ENCODE measurements at places on chromosomes 1 and 21.

- no peak for DNase-seq
Observed at GRCh38 chr1:245589316-245589715, 434.5 kb downstream of the KIF26B start.

DNA sequence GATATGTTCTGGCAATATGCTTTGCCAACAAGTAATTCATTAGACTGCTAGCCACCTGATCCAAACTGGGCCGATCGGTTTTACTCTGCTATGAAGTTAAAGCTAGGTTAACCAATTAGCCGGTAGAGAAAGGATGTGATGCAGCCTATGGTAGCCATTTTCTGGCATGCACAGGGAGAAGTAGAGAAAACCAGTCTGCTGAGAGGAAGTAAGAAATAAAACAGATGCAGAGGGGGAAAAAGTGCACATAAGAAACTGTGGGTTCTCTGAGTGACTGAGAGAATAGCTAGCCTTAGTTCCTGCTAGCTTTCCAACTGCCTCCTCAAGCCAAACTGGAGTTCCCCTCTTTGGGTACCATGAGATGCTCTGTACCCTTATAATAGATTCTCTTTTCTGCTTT lies 52.8 kb downstream of the ARID4B start:
- DNase-seq, result no peak

GRCh38 chr1:2373551-2374251 lies 17.7 kb downstream of the MORN1 start:
- DNase-seq, result no peak

DNA sequence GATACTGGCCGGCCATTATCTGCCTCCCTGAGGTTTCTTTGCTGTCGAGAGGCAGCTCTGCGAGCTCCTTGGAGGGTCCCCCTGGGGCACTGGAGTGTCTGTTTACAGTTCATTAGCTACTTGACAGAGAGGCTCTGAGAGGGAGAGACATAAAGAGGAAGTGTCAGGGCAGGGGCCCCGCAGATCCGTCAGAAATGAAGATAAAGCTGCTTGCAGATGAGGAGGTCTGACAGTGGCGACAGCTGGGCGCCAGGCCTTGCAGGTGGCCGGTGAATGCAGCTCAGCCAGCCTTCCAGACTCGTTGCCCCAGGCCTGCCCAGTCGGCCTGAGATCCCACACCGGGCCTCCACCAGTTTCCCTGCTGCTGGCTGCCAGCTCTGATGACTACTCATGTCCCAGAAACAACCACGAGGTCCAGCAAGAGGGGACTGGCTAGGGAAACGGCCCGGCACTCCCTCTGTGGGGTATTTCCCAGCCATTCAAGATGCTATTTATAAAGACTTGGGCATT lies 84.7 kb downstream of the DISP3 start:
- DNase-seq, result no peak

GRCh38 chr1:153616917-153617311 lies 789 bp upstream of the S100A14 start:
- DNase-seq, result no peak

- no peak for DNase-seq
Observed at GRCh38 chr1:70146488-70146887, 58.9 kb downstream of the LRRC40 start.

- DNase-seq, result no peak
Observed at GRCh38 chr1:210822932-210823331, 311.0 kb downstream of the KCNH1 start.

DNA sequence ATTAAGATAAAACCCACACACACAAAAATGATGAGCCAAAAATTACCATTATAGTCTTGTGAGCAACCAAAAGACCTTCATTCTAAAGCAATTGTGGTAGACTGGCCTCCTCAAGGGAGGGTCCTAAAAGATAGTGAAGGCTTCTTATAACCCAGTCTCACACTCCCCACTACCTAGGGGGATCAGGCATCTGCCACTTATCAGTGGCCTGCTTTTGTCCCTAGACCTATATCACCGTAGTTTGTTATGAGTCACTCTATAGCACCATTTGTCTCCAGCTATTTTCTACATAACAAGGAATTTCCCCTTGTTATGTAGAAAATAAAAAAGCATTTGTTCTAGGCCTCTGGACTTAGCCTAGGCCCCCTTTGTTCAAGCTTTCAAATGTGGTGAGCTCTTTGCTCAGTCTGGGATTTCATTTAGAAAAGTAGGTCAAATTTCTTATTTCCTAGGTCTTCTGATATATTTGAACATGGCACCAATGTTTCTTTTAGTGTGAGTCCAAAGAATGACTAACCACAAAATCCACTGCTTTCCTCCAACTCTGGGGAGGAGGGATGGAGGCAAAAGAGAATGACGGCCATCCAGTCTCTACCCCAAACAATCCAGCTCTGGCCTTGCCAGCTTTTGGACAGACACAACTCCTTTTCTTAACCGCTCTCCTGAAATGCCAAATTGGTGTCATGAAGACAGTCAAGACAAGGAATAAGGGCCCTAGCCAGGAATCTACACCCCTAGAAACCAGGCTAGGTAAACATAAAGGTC lies 8.9 kb downstream of the ADAR start:
- no peak for DNase-seq

DNA sequence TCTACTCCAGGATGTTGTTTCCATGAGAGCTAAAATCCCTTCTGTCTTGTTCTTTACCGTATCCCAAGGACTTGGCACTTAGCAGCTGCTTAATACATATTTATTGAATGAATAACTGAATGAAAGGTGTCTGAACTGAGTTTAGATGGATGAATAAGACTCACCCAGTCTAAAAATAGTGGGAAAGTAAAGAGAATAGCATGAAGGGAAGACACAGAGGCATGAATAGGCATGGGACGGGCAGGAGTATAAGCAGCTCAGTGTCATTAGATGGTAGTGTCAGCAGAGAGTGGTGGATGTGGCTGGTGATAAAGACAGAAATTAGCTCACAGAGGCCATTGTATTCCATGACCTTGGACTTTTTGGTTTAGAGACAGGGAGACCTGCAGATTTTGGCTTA lies 9.2 kb downstream of the IL12RB2 start:
- no peak for DNase-seq

GRCh38 chr1:154191990-154192461 lies at the start of gene TPM3:
TPM3 (minus strand) TSS chr1:154192100; CDS start chr1:154192018, 82 bp downstream.
- no peak for DNase-seq

- DNase-seq, result no peak
Observed at GRCh38 chr21:28592205-28592865, 400.3 kb downstream of the LTN1 start.

DNA sequence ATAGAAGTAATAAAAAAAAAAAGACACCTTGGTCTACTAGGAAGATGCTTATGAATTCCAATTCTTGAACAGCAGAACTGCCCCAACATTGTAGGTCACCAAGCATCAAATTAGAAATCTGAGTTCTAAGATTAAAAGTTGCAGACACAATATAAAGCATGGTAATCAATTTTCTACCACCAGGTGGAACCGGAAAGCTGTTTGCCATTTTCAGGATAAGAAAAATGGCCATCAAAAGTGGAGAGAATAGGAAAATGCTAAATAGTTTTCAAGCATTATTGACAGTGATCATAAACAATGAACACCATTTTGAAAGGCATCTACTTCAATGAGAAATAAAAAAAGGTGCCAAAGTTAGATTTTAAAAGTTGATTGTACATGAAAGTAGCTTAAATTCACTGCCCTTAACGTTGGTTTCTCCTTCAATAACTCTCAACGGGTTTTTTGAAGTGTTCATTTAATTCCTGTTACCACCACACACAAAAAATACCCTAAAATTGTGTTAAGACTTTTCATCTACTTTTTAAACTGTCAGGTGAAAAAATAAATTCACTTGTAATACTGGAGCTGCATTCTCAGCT lies 252.9 kb downstream of the KCNT2 start:
- no peak for DNase-seq

DNA sequence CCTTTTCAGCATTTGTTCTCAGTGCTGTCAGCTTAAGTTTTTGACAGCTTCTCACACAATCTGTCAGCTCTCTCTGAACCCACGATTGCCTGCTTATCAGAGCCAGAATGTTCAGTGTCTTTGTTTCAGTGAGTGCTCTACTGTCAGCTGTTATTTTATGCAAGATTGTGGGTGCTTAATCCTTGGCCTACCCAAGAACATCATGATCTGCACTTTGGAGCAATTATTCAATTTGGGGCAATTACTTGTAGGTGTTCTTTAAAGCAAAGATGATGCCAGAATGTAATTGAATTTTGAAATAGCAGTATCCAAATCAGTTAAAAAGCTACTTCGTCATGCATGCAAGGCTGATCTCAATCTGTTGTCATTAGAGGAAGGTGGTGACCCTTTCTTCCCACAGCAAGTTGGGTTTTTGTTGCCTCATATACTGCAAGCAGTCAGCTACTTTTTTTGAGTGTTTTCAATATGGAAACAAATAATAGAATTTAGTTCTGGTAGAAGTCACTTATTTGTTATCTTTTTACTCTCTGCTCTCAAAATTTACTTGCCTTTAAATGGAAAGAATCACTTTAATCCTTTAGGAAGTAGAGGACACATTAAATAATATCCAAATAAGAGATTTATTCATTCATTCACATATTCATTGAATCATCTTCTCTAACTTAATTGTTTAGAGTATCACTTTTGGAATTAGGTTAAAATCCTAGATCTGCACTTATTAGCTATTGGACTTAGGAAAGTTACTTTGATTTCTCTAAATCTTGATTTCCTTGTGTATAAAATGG lies 253.5 kb upstream of the CACYBP start:
- no peak for DNase-seq

DNA sequence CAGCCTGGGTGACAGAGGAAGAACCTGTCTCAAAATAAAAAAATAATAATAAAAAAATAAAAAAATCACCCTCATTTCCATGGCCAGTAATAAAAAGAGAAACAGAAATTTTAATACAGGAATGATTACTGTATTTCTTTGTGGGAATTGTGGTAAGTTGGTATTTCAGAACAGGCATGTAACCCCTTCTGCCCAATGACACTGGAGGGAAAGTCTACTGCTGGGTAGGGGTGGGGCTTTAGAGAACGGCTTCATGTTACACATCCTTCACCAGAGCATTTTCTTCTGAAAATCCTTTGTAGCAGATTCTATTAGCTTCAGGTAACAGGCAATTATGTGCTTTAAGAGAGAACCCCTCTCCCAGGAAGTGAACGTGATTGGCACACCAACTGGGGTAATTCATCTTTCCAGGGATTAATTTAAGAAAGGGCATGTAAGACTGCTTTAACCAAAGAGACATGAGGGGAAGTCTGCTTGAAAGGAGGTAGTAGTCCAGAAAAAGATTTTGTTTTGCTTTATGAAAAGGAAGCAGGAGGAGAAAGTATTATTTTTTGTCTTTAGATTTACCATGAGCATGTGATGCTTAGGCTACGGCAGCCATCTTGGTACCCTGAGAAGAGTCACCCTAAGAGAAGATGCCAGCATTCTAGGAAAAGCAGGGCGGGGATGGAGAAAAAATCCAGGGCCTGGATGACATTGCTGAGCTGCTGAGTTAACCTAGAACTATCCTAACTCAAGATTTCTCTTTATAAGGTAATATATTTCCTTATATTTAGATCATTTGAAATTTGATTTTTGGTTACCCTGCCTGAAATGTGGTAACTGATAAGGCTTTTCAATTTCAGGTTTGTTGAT lies 57.7 kb upstream of the DPT start:
- DNase-seq, result no peak

GRCh38 chr1:55317673-55318072 lies 102.5 kb upstream of the USP24 start:
- DNase-seq, result no peak

GRCh38 chr1:188778578-188778977 lies 1699.1 kb downstream of the BRINP3 start:
- no peak for DNase-seq

DNA sequence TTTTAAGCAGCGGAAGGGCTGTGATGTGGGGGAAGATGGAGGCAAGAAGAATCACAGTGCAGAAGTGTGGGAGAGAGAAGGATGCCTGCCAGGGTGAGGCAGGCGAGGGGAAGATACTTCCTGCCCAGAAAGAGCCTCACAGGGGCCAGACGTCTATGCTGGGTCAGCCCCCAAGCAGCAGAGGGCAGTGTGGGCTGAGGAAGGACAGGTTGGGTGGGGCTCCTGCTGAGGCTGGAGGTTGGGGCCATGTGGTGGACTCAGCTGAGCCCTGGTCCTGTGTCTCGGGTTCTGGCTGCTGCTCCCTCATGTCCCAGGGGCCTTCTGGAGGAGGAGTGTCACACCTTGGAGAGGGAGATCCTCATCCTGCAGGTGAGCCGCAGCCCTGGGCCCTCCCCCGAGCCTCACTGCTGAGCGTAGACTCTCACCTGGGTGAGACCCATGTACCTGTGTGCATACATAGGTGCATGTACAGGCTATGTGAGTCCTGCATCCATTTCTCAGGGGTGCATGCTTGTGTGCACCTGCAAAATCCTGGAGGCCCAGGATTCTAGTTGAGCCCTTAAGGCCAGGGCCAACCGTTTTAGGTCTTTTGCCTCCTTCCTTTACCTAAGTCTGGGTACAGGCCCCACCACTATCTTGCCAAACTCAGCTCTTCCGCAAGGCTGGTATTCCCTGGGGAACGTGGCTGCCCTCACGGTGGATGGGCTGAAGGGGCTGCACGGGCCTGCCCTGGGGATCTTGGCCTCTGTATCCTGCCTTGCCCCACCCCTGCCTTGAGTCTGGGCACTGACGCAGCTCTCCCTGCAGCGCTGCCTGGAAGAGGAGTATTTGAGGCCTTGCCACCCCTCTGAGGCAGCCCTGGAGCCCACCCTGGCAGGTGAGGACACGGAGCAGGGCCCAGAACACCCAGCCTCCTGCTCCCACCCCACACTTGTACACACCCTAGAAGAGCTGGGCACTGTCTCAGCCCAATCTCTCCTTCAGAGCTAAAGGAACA lies 3.7 kb downstream of the CCDC24 start:
- no peak for DNase-seq

DNA sequence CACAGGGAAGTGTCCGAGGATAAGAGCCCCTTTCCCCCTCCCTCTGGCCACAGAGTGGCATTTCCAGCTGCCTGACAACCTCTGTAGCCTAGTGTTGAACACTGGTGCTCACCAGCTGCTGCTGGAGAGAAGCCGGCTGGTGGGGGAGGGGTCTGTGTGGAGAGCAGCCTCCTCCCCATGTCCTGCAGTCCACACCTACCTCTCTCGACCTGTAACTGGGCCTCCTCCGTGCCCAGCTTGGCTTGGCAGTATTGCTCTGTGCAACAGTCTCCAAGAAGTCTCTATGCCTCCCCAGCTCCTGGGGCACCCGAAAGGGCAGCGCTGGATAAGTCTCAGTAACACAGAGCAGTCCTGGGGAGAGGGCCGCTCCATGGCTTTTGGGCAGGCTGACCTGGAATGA lies 17.0 kb downstream of the PAPPA2 start:
- no peak for DNase-seq

DNA sequence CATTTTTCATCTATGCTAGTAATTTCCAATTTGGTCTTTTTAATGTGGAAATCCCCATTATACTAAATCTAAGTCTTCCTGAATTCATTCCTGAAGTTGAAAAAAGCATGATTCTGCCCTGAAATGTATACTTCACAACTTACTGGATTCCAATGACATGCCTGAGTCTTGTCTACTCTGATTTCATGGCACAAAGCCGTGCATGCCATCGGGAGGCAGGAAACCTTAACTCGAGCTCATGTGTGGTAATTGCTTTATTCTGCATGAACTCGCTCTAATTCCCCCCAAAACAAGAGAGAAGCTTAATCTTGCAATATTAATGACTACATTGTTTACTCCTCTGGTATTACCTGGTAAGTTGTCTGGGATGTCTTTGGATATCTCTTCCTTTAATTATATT lies 39.6 kb upstream of the PBX1 start:
- DNase-seq, result no peak
